ENCODE measurements at places on chromosomes 3 and 15.

GRCh38 chr15:28456476-28457395, 76.0 kb downstream of the GOLGA8G start:
- DNase-seq = no peak

- DNase-seq = no peak
Measured at GRCh38 chr3:129240436-129240835, 9.0 kb upstream of the COPG1 start.

DNA sequence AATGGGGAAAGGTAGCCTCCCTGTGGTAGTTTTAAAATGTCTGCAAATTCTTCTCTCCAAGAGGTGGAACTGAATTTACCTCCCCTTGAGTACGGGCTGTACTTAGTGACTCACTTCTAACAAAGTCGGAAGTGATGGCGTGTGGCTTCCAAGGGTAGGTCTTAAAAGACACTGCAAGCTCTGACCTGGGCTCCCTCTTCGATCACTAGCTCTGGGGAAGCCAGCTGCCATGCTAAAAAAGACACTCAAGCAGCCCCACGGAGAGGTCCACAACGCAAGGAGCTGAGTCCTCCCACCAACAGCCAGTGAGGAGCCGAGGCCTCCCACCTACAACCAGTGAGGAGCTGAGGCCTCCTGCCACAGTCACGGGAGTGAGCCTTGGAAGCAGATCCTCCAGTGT, 122.0 kb upstream of the HACD2 start:
- no peak for DNase-seq

GRCh38 chr3:4835616-4836043, 143.6 kb upstream of the BHLHE40 start:
- no peak for DNase-seq

Measured in AG09319 (cell line).